Naive thymus-derived CD4-positive, alpha-beta T cell (primary cell): ENCODE measurements at places on chromosomes 16 and 17. TPM values are rescaled to one million over a fixed set of nuclear protein-coding genes. Genes with fewer than 3 reads are reported as not detected.

Gene APOBR
- polyA plus RNA-seq: 0.79 TPM

Gene CHD9NB
- not detected for polyA plus RNA-seq

Gene CAVIN1
- polyA plus RNA-seq: 0.81 TPM

Gene TERB1
- not detected for polyA plus RNA-seq

Gene COX6A2
- not detected for polyA plus RNA-seq
